ENCODE measurements at places on chromosomes 2 and 18.

- no peak for DNase-seq
Measured at GRCh38 chr18:48418539-48419276, 9.5 kb upstream of the ZBTB7C start.

DNA sequence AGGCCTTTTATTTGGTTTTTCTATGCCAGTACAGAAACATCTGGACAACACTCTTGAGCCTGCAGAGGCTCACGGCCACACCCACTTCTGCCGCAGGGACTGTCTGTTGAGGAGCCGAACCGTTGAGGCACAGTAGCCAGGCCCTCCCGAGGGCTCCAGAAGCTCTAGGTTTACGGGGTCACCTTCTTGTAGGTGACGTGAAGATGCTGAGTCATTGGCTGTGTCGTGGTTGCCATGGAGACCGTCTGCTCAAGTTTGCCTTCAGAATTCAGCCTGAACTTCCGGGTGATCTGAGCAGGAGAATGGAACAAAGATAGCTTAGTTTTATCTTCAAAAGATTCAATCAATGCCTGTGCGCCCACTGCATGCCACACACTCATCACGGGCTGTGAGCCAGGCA lies 25.9 kb downstream of the BOK start:
- peak; percentile 38 for DNase-seq

DNA sequence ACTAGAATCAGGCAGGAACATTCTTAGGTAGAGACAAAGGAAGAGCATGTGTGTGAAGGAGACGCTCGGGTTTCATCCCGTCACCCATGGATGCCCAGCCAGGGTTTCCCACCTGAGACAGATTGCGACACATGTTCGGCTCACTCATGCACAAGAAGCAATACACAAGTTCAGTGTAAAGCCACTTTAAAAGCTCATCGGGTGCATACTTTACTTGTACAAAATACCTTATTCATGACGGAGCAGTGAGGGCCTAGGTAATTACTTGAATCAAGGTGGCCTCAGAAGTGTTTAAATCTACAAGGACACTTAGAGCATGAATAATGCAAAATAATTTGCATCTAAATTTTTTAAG lies 42.0 kb downstream of the ZEB2 start:
- DNase-seq: no peak

GRCh38 chr2:33925311-33925710 lies 326.2 kb upstream of the FAM98A start:
- no peak for DNase-seq

- no peak for DNase-seq
Measured at GRCh38 chr2:235498946-235499812, 5.3 kb downstream of the AGAP1 start.

All from non-pigmented ciliary epithelial cell (primary cell).